T-helper 2 cell treated with Interferon-gamma antibody and Interleukin-4, amounts not matched to agents 100 ng/mL and 5 ng/mL, for 36 hours (primary cell): ENCODE measurements at places on chromosomes 6 and 20. TPM values are rescaled to one million over a fixed set of nuclear protein-coding genes. Genes with fewer than 3 reads are reported as not detected.

BRD2 gene
- 331 and 342 TPM in 2 replicates for total RNA-seq

C6orf118 gene
- total RNA-seq, result not detected in 2 replicates

TFAP2C gene
- total RNA-seq, result not detected in 2 replicates

RIMS4 gene
- total RNA-seq, result not detected in 2 replicates

MED20 gene
- total RNA-seq, result 19.4 and 24.1 TPM in 2 replicates

GJA1 gene
- total RNA-seq, result 0.07 TPM in 1 of 2 replicates, not detected in the other

CD109 gene
- total RNA-seq, result 15.8 and 18.6 TPM in 2 replicates

OPN5 gene
- total RNA-seq, result not detected in 2 replicates

MYT1 gene
- total RNA-seq, result not detected in 2 replicates

RFX6 gene
- total RNA-seq, result not detected in 2 replicates
